ENCODE measurements at places on chromosomes 5 and 9.

DNA sequence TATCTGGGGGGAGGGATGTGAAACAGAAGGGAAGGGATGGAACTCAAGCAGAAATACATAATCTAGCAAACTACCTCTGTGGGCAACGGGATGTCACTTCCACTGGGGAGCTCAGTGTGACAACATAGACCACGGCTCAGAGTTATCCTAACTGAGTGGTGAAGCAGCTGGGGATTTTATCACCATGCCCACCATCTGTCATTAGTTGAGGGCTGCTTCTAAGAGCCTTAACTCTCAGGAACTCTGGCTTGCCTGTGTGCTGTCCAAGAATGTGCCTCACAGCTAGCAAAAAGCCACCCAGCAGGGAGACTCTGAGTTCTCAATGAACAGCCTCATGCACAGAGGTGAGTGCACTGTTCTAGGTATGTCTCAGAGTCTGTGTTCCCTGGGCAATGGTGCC, 90.6 kb upstream of the CXCL14 start:
- no peak for DNase-seq

GRCh38 chr9:69967344-69967743, 76.3 kb upstream of the MAMDC2 start:
- DNase-seq, result no peak

DNA sequence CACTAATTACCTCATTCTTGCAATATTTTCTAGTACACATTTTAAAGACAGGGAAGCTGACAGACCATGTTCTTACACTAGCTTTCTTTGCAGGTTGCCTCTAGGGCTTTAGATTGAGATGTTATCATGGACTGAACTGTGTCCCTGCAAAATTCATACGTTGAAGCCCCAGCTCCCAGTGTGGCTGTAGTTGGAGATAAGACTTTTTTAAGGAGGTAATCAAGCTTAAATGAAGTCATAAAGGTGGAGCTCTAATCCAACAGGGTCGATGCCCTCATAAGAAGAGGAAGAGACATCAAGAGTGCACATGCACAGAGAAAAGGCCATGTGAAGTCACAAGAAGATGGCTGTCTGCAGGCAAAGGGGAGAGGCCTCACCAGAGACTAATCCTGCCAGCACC, 471.2 kb upstream of the ACTBL2 start:
- DNase-seq, result no peak

- DNase-seq, result no peak
Measured at GRCh38 chr5:64040490-64040889, 78.2 kb upstream of the HTR1A start.

DNA sequence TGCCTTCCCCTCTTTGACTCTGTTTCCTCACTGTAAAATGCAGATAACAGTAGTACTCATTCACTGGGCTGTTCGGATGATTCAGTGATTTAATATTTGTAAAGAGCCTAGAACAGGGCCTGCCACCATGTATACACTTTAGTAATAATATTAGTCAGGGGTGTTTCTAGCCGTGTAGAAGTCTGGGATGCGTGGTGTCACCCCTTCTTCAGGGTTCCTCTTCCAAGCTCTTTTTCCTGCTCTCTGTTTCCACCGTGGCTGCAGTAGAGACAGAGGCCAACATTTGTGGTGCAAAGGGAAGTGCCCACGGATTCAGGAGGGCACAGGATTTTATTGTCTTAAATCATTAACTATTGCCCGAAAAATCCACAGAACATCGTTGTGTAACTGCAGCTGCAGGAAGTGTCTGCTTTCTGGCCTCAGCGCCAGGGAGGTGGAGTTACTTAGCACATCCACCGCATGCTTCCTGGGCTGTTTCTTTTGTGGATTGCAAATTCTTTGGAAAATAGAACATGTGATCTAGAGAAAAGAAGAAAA, 61.7 kb downstream of the TRIO start:
- no peak for DNase-seq

- no peak for DNase-seq
Measured at GRCh38 chr9:1400983-1401382, 350.8 kb downstream of the DMRT2 start.

DNA sequence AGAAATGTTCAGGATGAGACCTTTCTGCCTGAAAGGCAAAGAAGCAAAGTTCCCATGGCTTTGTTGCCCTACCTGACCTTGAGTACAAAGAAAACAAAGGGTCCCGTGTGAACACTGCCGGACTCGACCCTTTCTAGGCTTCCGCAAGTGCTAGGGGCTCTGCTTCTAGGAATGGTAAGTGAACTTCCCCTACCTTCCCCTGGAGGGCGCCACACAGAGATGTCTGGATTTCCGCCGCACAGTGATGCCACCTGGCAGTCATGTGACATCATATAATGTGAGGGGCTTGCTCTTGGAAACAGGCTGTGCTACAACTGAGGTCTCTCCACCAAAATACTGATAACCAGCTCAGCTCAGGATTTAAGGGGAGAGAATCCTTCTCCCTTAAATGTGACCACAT, 56.6 kb downstream of the HSD17B3 start:
- DNase-seq, result no peak

- no peak for DNase-seq
Measured at GRCh38 chr5:71600783-71601182, 13.6 kb downstream of the MCCC2 start.

GRCh38 chr9:87505869-87506678, 8.4 kb downstream of the DAPK1 start:
- DNase-seq, result no peak

DNA sequence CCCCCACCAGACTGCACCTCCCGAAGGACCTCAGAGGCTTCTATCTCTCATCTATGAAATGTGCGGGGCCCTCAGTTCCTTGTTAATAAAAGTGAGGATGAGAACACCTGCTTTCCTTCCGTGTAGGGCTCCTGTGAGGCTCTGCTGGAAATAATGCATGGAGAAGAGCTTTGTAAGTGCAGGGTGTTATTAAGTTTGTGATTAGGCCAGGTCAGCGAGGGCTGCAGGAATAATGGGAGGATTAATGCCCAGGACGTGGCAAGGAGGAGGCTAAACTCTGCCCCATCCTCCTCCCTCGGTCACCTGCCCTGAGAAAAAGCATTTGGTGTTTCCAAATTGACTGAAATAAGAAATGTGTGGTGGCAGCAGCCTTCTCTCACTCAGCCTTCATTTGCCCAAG, 83.5 kb upstream of the HSPA9 start:
- no peak for DNase-seq

- no peak for DNase-seq
Measured at GRCh38 chr5:53678981-53679660, 118.7 kb downstream of the NDUFS4 start.

DNA sequence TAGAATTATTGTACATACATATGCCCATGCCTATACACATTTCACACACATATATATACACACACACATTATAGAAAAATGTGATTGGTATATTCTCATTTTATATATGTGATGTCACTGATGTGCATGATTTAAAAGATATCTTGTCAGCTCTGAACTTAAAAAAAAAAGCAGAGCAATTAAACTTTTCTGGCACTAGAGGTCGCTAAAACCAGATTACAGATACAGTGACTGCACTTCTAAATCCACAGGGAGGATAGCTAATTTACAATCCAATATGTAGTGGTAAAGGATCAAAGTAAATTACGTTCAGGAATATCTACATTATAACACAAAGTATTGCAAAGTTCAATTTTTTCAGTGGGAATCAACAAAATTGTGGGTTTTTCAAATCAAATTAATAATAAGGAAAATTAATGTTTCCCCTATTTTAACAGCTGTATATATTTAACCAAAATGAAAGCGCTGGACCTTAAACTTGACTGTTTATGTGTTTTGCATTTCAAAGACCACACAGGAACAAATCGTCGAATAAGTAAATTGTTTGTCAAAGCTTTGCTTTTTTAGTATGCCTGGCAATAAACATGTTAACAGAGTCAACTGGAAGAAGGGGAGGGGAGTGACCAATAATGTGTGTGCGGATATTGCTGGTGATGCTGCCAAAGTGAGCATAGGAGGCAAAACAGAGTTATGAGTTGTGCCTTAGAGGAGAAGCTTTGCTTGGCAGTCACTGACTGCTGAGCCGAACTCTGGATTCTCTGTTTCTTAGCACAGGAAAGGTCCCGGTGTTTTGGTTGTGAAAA, 1201.4 kb upstream of the C9orf72 start:
- DNase-seq, result no peak

DNA sequence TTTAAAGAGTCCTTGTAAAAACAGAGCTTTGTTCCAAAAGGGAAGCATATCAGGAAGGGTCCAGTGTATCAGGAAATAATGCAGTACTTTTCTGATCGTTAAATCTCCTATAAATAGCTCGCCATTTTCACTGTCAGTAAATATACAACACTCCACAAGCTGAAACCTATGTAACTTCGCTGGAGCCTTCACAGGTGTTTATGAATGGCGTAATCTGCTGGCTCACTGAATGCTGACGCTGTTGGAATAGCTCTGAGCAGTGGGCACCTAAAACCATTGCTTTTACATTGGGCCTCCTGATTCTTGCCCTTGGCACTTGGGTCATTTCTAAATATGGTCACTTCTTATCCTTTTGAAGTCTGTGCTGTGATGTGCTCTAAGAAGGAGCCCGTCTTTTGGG, 4.3 kb downstream of the SHC3 start:
- no peak for DNase-seq

- no peak for DNase-seq
Measured at GRCh38 chr9:27088981-27089380, 20.0 kb upstream of the TEK start.

GRCh38 chr9:36078051-36078450, 41.3 kb downstream of the RECK start:
- DNase-seq, result no peak

- DNase-seq, result no peak
Measured at GRCh38 chr5:155087036-155087435, 73.5 kb downstream of the KIF4B start.

DNA sequence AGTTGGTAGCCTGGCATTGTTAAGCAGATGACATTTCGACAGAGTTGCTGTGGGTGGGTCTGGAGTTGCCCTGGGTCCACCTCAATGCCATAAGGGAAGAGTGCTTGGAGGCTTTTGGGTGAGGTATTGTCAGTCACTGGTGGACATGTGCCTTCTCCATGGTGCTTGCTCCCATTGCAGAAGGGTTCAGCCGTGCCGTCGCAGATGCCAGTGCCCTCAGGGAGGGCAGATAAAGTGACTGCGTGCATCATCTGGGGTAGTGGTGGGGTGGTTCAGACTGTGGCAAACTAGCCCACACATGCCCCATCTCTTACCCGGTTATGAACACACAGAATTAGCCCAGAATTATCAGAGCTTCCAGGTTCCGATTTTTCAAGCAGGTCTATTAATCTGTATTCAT, 71.6 kb downstream of the FBXL7 start:
- no peak for DNase-seq

DNA sequence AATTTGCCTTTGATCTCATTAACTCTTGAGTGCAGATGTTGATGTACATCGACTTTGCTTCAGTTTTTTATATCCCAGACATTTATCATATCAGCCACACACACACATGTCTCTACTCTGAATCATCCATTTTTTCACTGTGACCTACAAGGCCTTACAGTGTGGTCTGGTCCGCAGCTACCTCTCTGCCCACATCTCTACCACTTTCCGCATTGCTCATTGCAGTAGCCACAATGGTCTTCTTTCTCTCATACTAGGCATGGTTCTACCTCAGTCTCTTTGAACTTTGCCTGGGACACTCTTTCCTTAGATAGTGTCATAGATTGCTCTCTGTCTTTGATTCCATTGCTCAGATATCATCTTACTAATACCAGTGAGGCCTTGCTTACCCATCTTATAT, 87.9 kb upstream of the FSD1L start:
- no peak for DNase-seq

DNA sequence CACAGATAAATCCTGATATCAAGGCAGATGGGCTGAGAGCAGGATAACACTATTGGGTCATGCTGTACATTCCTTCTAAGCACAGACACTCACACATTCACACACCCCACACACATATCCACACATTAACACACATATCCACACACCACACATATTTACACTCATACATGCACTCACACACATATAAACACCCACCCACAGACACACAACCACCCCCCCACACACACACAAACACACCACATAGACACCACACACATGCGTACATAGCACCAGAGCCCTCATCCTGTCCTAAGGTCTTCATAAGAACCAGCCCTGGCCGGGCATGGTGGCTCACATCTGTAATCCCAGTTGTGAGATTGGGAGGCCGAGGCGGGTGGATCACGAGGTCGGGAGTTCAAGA, 322.3 kb upstream of the ADCY2 start:
- no peak for DNase-seq

GRCh38 chr9:133715295-133715865, 22.8 kb downstream of the SARDH start:
- no peak for DNase-seq

DNA sequence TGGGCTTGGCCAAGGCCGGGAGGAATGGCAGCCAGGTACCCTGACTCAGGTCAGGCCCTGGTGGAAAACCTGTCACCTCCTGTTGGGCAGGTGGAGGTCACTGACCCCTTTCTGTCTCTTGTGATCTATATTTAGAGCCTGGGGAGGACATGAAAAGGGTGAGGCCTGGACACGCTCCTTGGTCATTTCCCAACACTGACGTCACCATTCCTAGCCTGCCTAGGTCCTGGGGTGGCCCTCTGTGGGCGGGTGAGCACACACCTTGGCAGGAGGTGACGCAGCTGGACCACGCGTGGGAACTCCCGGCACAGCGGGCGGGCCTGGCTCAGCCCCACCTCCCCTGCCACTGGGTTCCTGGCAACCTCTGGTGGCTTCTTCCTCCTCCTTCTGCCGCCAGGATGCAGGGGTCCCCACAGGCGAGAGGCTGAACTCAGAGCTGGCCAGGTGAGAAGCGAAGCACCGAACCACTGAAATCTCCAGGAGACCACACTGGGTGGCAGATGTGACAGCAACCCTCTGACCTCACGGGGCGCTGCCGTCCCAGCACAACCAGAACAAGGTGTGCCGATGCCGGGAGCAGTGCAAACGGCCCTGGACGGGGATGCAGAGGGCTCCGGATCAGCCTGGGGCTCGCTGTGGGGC, 6.4 kb upstream of the RALGDS start:
- no peak for DNase-seq

GRCh38 chr5:58450811-58451629, 8.9 kb downstream of the PLK2 start:
- no peak for DNase-seq

DNA sequence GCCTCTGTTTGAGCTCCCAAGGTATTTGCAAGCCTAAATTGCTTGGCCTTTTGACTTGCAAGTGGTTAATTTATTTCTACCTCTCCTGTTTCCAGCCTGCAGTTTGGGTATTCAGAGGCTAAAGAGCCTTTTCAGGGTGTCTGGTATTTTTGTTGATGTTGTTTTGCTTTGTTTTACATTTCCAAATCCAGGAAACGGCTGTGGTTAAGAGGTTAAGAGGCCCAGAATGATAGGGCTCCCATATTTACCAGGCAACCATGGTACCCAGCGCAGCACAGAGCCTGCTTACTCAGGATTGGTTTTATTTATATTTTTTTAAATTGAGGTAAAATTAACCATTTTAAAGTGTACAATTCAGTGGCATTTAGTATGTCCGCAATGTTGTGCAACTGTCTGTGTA, 92.1 kb downstream of the PDZD2 start:
- DNase-seq, result no peak

All from activated CD4-positive, CD25-positive, alpha-beta regulatory T cell treated with anti-CD3 and anti-CD28 coated beads, Interleukin-2, amount 50 U/mL, for 16 hours (primary cell).